Stimulated activated CD8-positive, alpha-beta memory T cell treated with anti-CD3 and anti-CD28 coated beads, Interleukin-7, amount 100 ng/mL, for 1 hour (primary cell): ENCODE measurements at places on chromosomes 12 and 14.

GRCh38 chr12:58364389-58365086, 423.2 kb downstream of the ATP23 start:
- DNase-seq = no peak

- DNase-seq = peak; percentile 16
Measured at GRCh38 chr14:76352639-76353281, 23.2 kb upstream of the ESRRB start.

- DNase-seq = no peak
Measured at GRCh38 chr14:95948558-95948981, 71.9 kb downstream of the TUNAR start.

GRCh38 chr12:64120568-64120967, 101.5 kb downstream of the KICS2 start:
- DNase-seq = no peak

DNA sequence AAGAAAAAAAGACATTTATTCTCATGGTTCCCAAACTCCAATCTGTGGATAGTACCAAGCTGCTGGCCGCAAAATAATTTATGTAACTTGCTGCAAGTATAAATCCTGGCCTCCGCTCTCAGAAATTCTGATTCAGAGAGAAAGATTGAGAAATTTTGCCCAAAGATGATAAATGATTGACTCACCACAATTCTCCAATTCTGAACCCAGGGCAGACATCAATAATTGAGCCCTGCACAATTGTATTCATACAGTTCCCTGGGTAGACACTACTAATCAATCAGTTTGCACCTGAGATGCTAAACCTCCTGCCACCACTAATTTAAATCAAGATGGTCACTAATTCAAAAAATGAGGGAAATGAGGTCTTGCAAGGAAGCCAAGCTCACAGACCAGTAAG, 38.2 kb downstream of the TRPV4 start:
- DNase-seq = no peak

GRCh38 chr12:2586156-2587038, 208.4 kb upstream of the FKBP4 start:
- no peak for DNase-seq

DNA sequence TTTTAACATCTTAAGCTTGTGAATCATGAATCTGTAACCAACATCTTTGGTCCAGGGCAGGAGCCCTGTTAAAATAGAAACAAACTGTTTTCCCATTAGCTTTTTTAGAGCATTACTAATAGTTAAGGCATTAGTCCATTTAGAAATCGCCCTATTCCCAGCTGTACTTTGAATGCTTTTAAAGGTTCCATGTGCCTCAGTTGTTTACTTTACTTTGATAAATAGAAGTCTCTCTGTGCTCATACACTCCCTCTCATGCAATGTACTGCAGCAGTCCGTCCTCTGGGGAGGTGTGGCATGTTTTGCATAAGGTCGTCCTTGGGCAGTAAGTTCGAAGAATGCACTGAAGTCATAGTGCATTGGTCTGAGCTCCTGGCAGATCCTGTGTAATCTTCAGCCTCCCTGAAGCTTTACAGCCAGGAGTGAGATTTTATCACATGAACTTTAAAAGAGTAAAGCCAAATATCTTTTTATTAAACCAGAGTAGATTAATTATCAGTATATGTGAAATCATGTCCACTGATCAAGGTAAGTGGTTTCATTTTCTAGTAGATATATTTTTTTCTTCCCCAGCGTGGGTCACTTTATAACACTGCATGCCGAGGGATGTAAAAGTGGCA, 134.7 kb downstream of the FGD4 start:
- no peak for DNase-seq

GRCh38 chr12:14156606-14157005, 175.2 kb upstream of the GRIN2B start:
- DNase-seq = no peak

GRCh38 chr14:79767251-79767650, 444.1 kb downstream of the DIO2 start:
- DNase-seq = no peak

- no peak for DNase-seq
Measured at GRCh38 chr12:62113366-62114011, 146.7 kb upstream of the USP15 start.

GRCh38 chr12:19169222-19169621, 39.7 kb downstream of the PLEKHA5 start:
- DNase-seq = no peak

GRCh38 chr14:103273745-103274615, 60.1 kb upstream of the EIF5 start:
- no peak for DNase-seq

DNA sequence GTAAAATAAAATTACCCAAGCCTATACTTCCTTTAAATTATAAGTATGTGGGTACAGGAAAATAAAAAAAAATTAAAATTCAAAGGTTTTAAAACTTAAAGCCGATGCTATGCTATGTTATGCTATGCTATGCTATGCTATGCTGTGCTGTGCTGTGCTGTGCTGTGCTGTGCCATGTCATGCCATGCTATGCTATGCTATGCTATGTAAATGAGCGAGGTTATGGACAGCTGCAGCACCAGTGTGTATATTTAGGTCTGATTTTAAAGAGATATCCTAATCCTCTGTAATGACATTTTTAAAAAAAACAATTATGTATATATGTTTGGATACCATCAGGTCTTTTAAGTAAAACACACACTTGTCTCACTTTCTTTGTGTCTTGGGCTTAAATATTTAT, 1822.0 kb upstream of the SEL1L start:
- no peak for DNase-seq

DNA sequence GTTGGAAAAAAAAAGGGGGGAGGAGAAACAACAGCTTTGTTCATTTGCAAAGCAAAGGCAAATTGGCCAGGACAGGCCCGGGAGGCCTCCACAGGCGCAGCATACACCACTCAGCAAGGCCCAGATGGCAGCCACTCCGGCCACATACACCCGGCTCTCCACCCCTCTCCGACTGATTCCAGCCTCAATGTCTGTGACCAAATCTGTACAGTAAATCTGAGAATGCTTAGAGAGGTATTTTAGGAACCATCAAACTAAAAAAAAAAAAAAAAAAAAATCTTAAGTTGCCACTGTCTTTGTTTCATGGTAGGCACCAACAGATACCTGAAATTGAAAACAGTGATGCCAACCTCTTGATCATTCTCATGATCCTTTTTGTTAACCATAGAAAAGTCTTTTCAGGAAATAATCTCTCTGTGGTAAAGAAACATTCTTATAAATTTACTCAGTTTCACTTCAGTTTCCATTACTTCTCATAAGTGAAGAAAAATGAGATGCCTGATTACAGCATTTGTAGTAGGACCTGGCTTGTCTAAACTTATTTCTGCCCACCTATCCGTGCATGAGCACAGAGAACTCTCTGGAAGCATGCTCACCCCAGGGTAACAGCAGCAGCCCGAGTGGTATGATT, 20.2 kb downstream of the VPS37B start:
- DNase-seq = no peak

DNA sequence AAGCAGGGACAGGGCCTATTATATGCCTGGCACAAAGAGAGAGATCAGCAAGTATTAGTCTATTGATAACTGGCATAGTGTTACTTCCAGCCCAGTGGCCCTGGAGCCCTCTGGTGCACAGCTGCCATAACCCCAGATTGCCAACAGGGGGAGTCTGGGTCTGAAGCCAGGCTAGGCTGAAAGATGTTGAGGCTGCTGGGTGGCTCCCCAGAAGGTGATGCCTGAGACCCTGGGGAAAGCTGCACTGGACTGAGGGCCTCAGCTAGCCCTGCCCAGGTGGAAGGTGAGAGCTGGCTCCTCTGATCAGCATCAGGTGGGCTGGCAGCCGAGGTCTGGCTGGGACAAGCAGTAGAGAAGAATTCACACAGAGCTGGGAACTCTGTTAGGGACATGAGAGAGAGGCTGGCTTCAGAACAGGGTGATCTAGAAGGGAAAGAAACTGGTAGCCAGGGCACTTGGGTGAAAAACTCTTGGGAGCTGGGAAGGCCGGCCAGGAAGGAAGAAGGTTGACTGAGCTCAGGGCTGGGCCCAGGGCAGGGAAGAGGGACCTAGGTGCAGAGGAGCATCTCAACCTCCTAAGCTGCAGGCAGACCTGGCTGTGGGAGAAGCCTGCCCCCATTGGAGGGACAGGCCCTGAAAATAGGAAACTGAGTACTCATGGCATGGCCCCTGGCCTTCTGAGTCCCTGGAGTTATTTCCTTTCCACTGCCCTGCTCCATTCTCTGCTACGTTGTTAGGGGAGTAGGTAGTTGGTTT, 3.9 kb downstream of the GZMH start:
- peak; percentile 41 for DNase-seq

DNA sequence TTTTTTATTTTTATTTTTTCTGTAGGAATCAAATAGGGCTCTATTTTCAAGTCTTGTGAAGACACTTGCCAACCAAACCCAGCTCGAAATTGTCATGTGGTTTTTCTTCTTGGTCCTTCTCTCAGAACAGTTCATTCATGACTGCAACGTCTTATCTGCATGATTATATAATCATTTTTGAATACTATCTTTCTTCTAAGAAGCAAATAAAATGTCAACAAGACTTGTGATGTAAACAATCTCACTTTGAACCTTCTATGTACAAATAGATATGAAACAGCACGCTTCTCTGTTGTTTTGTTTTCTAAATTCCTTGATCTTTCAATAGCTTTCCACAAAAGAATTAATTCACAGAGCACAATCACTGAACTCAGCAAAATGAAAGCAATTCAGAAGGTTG, 320.7 kb downstream of the SOX5 start:
- DNase-seq = no peak

DNA sequence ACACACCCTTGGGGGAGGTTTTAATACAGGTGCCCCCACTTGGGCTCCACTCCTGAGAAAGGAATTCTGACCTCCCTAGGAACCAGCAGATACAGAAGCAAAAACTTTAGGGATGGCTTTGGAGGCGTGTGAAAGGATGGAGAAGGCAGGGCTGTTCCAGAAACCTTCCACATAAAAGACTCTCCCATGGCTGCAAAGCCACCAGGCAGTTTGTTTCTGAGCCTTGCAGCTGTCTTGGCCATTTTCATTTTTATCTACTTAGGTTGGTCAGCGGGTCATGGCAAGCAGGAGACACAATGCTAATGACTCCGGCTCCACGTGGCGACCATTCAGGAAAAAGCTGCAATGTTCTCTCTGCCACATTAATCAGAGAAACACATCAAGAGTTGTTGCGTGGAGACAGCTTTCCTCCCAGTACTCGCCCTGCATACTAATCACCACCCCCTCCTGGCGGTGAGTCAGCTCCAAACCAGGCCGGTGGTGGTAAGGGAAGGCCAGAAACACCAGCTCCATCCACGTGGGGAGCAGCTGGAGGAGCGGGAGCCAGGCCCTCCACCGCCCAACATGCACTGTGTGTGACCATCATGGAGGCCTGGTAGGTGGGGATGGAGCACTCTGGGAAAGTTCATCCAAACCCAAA, 30.9 kb upstream of the IRF2BPL start:
- no peak for DNase-seq

DNA sequence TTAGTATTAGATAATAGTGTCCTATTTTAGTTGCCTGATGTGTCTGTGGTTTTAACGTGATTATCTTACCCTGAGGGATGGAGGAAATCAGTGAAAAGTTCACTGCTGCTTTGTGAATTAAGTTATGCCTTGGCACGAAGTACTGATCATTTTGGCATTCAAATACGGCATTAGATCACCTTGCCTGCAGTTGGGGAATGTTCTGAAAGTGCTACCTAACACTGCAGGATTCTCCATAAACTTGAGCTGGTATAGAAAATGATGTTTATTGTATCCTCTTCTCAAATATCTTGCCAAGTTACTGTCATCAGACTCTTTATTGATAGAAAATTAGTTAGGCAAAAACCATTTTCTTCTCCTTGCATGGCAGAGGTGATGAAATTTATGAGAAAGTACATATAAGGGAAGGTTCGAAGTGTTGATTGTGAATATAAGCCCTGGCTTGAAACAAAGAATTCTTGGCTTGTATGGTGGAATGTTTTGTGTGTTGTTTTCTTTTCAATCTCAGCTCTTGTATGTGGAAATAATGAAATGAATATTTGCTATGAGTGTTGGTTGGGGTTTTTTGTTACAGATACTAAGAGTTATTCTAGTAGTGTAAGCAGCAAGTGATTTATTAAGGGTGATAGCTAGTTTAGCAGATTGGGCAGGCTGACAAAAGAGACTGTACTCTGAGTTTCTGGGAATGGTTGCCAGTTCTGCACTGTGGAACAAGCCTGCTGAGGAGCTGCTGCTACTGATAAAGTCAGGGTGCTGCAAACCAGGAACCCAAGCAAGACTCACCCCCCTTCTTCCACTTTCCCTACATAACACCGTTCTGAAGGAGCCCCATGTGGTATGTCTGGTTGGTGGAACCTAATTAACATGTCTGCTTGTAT, 448.3 kb downstream of the PCNX1 start:
- no peak for DNase-seq

- no peak for DNase-seq
Measured at GRCh38 chr12:52132754-52133161, 53.3 kb downstream of the SMIM41 start.

DNA sequence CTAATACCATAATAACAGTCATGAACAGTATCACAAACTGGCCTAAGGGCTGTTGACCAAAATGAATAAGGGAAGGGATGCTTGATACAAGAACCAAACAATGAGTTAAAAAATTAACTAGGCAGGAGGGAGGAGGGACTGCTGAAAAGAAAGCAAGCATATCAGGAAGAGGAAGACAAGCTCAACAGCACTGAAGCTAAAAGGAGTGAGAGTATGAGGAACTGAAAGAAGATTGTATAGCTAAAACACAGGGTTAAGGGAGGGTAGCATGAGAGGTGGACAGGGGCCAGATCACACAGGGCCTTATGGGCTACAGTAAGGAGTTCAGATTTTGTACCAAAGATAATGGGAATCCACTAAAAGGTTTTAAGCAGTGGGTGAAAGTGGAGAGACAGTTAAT, 34.1 kb downstream of the ITGA7 start:
- DNase-seq = no peak

DNA sequence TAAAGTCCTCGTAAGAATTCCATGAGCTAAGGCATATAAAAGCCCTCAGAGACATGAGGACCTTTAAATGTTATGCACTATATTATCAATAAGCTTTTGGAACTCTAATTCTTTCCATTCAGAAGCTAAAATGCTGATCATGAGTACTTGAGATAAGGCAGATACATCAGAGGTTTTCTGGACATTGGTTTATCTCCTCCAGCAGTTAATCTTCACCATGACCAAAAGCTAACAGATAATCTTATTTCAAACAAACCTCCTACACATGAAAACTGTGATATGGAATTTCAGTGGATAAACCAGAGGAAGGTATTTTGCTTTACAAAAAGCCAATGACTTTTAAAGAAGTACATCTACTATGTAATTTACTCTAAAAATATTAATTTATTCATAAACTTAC, 97.9 kb upstream of the BBS10 start:
- DNase-seq = no peak

DNA sequence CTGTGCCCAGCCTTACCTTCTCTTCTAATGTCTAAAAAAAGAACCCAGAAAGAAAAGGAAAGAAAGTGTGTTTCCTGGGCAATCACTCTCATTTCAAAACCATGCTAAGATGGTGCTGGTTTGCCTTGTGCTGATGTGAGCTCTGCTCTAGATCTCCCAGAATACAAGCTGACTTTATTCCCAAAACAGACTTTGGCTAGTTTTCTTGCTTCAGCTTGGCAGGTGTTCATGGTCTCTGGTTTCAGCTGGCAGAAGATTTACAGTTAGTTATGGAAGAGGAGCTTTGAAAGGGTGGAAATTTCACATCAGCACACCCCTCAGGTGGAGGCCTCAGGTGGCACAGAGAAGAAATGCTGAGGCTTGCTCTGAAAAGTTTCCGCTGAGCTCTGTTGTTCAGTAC, 34.4 kb downstream of the PPP1R36 start:
- DNase-seq = no peak

GRCh38 chr14:89040460-89041256, 216.2 kb downstream of the TTC8 start:
- DNase-seq = peak; percentile 70

- DNase-seq = no peak
Measured at GRCh38 chr14:63273129-63273528, 45.6 kb downstream of the GPHB5 start.
